NT2/D1 (cell line): ENCODE measurements at places on chromosomes 2 and 18.

DNA sequence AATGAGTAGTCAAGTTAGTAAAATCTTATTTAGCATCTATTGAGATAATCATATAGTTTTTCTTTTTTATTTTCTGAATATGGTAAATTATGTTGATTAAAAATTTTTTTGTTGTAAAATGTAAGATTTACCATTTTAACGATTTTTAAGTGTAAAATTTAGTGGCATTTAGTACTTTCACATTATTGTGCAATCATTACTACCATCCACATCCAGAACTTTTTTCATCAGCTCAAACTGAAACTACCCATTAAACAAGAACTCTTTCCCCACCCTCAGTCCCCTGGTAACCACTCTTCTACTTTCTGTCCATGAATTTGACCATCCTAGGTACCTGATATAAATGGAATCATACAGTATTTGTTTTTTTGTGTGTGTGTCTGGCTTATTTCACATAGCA lies 11.1 kb downstream of the RAB3GAP1 start:
- no peak for DNase-seq

DNA sequence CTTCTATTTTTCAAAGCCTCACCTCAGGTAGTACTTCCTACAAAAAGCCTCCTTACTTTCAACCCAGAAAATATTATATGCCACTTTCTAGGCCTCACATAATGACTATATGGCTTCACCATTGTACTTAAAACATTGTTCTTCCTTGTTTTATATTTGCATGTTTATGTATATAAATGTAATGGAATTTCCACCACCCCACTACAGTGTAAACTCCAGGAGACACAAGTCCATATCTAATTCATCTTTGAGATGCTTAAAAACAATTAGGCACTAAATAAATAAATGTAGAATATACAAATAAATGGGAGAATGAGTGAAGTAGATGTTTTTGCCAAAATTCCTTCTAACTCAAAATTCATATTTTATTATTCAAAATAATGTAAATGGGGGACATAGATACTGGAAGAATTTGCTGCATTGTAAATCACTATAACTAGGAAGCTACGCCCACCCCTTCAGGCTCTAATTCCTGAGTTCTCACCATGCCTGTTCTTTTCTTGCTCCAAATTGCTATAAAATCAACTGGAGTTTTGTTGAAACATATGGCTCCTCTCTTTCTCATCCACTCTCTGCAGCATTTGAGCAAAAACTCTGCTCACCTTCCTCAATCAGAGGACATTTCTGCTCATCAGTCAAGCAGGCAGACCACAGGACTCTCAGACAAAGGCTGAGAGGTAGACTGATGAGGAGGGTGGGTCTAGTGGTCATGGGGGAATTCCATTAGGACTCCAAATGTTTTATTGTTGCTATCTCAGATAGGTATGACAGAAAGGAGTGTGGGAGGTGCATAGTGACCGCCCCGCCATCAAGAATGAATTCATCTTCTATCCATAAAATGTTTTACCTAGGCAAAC lies 243.0 kb downstream of the HNMT start:
- no peak for DNase-seq

DNA sequence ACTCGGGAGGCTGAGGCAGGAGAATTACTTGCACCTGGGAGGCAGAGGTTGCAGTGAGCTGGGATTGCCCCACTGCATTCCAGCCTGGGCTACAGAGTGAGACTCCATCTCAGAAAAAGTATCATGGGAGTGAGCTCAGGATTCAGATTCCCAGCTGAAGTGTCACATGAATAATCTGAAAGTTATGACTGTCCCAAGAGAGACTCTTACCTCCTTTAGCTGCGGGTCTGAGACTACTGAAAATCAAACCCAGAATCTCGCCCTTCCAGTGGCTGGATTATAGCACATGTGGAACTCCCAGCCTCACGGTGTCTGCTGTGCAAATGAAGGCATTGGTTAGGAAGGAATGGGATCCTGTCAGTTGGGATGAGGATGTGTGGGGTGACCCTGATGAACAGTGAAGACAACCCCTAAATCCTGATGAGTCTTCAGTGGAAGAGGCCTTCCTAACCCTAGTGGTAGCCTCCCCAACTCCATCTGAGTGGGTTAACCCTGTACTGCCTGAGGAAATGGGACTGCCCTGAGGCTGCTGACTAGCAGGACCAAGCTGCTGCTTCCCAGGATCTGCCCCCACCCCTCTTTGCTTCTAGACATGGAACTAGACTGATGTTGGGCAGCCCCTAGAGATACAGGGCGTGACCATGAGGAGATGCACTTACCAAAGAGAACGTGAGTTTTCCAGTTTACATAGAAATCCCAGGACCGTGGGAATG lies 16.5 kb downstream of the BOK start:
- no peak for DNase-seq

DNA sequence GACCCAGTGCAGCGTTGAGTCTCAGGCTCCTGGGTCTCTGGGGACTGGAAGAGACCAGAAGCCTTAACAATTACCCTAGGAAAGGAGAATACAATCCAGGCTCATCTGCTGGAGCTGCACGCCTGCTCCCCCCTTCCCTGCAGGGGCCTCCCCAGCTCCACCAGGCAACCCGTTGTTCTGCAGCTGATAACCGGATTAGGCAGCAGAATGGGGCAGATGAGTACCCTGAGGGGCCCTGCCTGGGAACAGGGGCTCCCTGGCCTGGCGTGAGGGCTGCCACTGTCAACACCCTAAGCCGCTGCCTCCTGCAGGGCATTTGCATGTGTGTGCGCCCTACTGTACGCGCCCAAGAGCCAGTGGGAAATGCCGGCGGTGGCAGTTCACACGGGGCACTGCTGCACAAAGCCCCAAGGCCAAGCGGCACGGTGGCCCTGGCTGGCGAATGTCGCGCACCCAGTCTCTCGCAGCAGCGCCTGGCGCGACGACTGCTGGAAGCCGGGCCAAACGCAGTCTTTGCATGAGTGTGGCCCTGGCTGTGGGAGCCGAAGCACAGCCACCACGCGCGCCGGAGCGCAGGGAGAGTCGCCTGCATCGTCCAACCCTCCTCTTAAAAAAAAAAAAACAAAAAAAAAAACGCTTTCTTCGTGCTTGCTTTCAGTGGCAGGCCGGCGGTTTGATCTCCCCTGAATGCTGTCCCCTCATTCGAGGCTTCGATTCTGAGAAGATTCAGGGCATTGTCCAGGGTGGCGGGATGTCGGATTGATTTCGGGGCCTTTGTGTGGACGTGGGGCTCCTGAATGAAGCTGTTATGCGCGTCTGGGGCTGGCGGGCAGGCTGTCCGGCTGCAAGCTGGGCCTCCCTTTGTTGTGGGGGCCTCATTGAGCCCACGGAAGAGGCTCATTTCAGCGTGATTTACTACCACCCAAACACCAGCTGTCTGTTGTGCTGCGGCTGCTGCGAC lies 63.8 kb downstream of the SETBP1 start:
- no peak for DNase-seq
